ENCODE measurements at places on chromosomes 1 and 21. TPM values are rescaled to one million over a fixed set of nuclear protein-coding genes. Genes with fewer than 3 reads are reported as not detected.

Gene WLS
- 9.5 TPM for total RNA-seq

Gene IRF6
- 4.1 TPM for total RNA-seq

Gene AGO3
- total RNA-seq, result 28.5 TPM

Gene PIK3CD
- 6.9 TPM for total RNA-seq

Gene FAM43B
- 6.1 TPM for total RNA-seq

Gene MAEL
- total RNA-seq, result not detected

Gene MXRA8
- total RNA-seq, result 80.1 TPM

Gene SYT6
- 41.6 TPM for total RNA-seq

Gene LMX1A
- total RNA-seq, result 0.59 TPM
